ENCODE measurements at places on chromosomes 3 and 15.

GRCh38 chr15:40590667-40591050, 3.4 kb upstream of the KNL1 start:
- no peak for DNase-seq

DNA sequence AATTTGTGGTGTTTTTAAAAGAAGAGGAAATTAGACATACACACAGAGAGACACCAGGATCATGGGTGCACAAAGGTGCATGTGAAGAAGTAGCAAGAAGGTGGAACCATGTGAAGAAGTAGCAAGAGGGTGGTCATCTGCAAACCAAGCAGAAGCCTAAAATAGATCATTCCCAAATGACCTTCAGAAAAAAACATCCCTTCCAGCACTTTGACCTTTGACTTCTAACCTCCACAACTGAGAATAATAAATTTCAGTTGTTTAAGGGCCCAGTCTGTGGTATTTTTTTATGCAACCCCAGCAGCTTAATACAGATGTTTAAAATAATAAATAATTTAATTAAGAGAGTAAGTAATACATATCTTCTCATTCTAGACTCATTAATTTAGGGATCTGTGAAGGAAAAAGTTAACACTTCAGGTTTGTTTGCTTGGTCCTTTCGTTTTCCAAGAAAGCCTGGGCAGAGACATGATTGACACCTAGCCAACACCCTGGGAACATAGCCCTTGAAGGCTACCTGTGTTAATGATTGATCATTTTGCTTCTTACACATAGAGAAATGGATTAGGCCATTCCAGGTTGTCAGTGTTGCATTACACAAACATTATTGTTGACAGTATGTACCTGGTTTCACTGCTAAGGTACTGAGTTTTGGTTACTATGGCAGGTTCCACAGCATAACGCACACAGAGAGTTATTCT, 1331.2 kb upstream of the GBE1 start:
- DNase-seq = no peak

GRCh38 chr3:126087552-126088175, 3.7 kb upstream of the SLC41A3 start:
- DNase-seq = no peak

- DNase-seq = no peak
These were observed 12.1 kb downstream of the SEC22C start for GRCh38 chr3:42569593-42570142.

GRCh38 chr3:36730966-36731365, 33.4 kb downstream of the DCLK3 start:
- DNase-seq = no peak

GRCh38 chr15:70154718-70155347, 57.1 kb upstream of the TLE3 start:
- no peak for DNase-seq

DNA sequence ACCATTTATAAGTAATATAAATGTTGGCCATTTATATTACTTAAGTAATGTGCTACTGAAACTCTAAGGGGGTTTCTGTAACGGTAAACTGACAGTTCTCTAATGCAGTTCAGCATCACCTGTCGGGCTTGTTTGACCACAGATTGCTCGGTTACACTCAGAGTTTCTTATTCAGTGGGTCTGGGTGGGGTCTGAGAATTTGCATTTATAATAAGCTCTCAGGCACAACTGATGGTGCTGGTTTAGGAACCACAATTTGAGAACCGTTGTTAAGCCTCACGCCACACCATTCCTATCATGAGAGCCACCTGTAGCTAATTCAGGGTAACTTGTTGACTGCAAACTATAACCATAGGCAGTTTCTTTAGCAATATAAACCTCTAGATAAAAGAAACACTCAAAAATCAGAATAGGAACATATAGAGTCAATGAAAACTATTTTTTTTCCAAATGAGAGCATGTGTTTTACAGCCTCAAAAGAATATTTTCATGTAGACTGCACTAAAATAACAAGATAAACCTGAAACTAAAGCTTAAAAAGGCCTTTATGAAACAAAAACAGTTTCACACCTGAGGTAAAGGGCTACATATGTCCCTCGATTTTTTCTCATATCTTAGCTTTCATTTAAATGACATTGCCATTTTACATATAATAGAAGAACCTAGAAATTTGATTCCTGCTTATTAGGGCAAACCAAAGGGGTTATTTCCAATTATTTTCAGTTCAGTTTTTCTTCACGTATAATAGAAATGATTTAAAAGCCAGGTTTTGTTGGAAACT, 604.8 kb downstream of the UNC13C start:
- DNase-seq = no peak
